ENCODE measurements at places on chromosomes 12 and 14.

- no peak for DNase-seq
These were observed 666 bp upstream of the DERA start for GRCh38 chr12:15910468-15910863.

- no peak for DNase-seq
These were observed 411.8 kb downstream of the NPAS3 start for GRCh38 chr14:33350366-33350990.

DNA sequence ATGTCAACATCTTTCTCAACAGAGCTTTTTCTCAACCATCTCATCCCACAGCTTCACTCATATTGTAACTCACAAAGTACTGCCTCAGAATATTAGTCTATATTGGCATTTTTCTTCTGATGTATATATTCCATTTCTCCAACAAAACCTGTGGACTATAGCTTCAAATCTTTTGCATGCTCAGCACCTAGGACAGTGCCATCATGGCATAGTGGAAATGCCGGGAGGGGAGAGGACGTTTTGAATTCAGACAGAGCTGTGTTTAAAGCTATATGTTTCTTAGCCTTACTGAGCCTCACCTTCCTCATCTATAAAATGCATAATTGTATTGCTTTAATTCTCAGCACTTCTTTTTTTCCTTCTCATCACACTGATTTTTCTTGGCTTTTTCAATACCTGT, 452.6 kb downstream of the GALC start:
- DNase-seq: no peak

- no peak for DNase-seq
These were observed at the start of gene DCN for GRCh38 chr12:91182636-91183455. DCN (minus strand) TSS chr12:91182817; CDS start chr12:91178552, 4,265 bp downstream.

DNA sequence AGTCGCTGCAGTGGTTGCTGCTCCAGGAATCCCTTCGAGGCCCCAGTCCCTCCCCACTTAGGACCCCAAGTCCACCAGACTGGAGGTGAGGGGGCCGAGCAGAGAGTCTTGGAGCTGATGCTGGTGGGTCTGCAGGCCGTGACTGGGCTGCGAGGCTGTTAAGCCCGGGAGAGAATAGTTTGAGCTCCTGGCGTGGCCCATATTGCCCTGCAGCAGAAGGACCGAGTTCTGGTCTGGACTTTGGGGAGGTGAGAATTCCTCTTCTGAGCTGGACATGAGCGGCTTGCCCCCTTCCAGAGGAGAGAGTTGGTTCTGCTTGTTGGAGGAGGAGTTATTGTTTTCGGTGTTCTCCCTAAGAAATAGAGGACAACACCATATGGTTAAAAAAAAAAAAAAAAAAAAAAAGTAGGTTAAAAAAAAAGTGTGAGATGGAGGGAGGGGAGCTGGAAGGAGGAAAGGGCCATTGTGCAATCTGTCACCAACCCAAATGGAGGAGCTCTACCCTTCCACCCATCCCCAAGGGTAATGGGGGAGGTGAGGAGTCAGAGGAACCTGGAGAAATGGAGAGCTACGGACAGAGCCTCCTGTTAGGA, 3.0 kb downstream of the SIX1 start:
- DNase-seq: no peak

- no peak for DNase-seq
These were observed 401.6 kb downstream of the VRK1 start for GRCh38 chr14:97198813-97199212.

- no peak for DNase-seq
These were observed 397.7 kb downstream of the PDZRN4 start for GRCh38 chr12:41585784-41586183.

DNA sequence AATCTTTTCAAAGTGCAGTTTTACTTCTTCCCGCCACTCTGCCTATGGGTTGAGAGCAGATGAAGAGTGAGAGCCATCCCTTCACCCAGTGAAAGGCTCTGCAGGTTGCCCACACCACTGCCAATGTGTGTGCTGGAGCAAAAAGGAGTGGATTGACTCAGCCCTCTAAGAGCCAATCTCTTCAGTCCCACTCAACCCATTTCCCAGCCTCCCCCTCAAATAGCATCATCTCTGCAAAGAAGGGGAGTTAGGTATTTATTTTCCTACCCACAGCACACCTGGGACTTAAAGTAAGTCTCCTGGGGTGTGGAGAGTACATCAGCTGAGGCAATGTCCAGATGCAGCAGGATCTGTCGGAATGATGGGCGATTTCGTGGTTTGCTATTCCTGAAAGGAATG, 15.3 kb downstream of the MAP3K12 start:
- no peak for DNase-seq

GRCh38 chr14:32074887-32075572, 2.1 kb upstream of the ARHGAP5 start:
- DNase-seq: no peak

All from CMK (cell line).